WTC11 (cell line): ENCODE measurements at places on chromosomes 7 and 10.

- no peak for DNase-seq
Measured at GRCh38 chr7:147311336-147311735, 1194.7 kb downstream of the CNTNAP2 start.

GRCh38 chr7:113200281-113200680 lies 81.9 kb upstream of the SMIM30 start:
- no peak for DNase-seq

- DNase-seq, result no peak
Measured at GRCh38 chr7:114539575-114539974, 125.0 kb downstream of the FOXP2 start.

DNA sequence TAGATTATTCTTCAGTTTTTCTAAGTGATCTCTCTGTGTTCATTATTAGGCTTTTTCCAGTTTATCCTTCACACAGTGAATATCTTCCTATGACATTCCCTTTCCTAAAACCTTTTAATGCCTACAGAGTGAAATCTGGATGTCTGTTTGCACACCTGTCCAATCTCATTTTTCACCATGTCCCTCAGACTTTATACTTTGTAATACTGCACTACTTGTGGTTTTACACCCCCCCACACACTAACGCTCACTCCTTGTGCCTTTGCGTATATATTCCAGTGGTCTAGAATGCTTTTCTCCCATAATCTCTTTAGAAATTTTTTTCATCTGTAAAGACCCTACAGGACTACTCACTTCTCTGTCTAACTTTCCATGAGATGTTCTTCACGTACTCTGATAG lies 98.2 kb downstream of the EXOC6 start:
- DNase-seq, result no peak

GRCh38 chr10:73873142-73873837 lies 1.1 kb downstream of the CAMK2G start:
- no peak for DNase-seq

DNA sequence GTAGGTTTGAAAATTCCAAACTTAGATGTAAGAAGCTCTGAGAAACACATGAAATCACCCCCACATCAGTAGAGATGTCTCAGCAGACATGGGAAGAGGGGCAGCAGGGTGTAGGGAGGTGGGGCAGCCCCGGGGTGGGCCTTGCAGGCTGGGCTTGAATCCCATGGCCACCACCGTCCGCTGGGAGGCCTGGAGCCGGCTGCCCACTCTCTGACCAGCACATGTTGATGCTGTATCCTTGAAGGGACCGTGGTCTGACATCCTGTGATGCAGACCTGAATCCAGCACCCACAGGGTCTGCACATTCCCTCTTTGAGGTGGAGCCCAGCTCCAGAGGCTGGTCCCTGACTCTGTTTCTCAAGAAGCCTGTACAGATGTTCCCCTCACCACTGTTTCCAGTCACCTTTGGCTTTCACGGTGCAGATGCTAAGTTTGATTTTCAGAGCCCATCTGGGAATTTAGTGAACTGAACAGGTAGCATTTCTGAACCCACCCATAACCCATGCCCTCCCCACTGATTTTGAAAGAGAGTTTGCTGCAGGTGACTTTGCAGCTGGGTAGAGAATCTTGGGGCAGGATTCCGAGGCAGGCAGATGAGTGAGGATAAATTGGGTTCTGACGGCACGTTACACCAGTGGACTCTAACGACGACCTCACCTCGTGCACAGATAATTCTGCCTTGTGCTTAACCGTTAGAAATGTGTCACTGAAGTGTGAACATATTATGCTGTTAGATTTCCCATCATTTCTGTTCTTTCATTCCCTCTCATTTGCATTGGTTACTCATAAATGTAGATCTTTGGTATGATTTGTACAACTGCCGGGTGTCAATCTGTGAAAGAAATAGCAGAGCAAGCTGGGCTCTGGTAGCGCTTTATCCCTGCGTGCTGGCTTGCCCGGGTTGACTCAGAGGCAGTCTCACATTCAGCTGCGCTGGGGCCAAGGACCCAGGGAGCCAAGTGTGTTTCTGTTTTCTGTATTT lies 45.7 kb downstream of the IKZF1 start:
- DNase-seq, result no peak

GRCh38 chr10:92411406-92411805 lies 120.4 kb downstream of the MARCHF5 start:
- no peak for DNase-seq

- DNase-seq, result no peak
Measured at GRCh38 chr7:98555403-98555802, 61.7 kb upstream of the NPTX2 start.

DNA sequence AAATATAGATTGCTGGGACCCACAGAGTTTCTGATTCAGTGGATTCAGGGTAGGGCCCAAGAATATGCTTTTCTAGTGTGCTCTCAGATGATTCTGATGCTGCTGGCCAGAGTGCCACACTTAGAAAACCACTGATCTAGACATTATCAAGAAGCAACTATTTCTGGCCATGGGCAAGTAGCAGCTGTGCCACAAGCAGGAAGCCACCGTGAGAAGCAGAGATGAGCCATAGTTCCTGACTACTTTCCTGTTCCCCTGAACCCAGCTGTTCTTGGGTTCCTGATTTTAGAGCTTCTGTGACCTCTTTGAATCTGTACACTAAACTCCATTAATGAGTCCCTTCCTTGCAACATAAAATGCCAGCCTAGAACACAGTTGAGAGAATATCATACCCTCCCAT lies 38.1 kb upstream of the PIK3AP1 start:
- DNase-seq, result no peak

- DNase-seq, result no peak
Measured at GRCh38 chr7:4799508-4800268, 24.3 kb downstream of the AP5Z1 start.
